ENCODE measurements at places on chromosomes 3 and 15. TPM values are rescaled to one million over a fixed set of nuclear protein-coding genes. Genes with fewer than 3 reads are reported as not detected.

CSNK1G1 gene
- total RNA-seq: 29.3 TPM

TEX9 gene
- total RNA-seq: 3.3 TPM

SNX22 gene
- 0.17 TPM for total RNA-seq

GABRB3 gene
- 1.5 TPM for total RNA-seq

LZTFL1 gene
- total RNA-seq: 16.2 TPM

CFAP20DC gene
- total RNA-seq: 3.8 TPM

ALPK3 gene
- 0.50 TPM for total RNA-seq

BTLA gene
- not detected for total RNA-seq

SCN11A gene
- under 0.01 TPM for total RNA-seq

Data from fibroblast of lung (primary cell).